Breast epithelium (tissue), 4 donors: ENCODE measurements at places on chromosomes 7 and 10. TPM values are rescaled to one million over a fixed set of nuclear protein-coding genes. Genes with fewer than 3 reads are reported as not detected.

Gene TMEM139
- total RNA-seq, result 27.4 TPM

Gene ST8SIA6
- total RNA-seq, result 1.3 TPM

Gene DNTT
- not detected for total RNA-seq

Gene SLC29A3
- total RNA-seq, result 6.2 TPM

Gene CPEB3
- total RNA-seq, result 12.1 TPM

Gene PRXL2A
- 88.4 TPM for total RNA-seq

Gene SPDYE5
- total RNA-seq, result not detected

Gene SRRM3
- total RNA-seq, result 3.4 TPM

Gene PIP
- 140 TPM for total RNA-seq

Gene NPTX2
- 3.2 TPM for total RNA-seq

Gene PI4K2A
- total RNA-seq, result 18.0 TPM

Gene MAGI2
- total RNA-seq, result 9.8 TPM

Gene C10orf62
- 0.32 TPM for total RNA-seq

Gene EVX1
- total RNA-seq, result not detected

Gene ARHGAP19
- 34.4 TPM for total RNA-seq

Gene PARD3
- 60.6 TPM for total RNA-seq

Gene TCAF2
- 4.6 TPM for total RNA-seq

Gene SHOC2
- total RNA-seq, result 65.9 TPM

Gene SDK1
- total RNA-seq, result 3.7 TPM

Gene BTAF1
- total RNA-seq, result 105 TPM

Gene SPAM1
- total RNA-seq, result not detected

Gene UBE2H
- 81.8 TPM for total RNA-seq

Gene TRPV5
- 0.15 TPM for total RNA-seq

Gene DNAJC30
- 4.6 TPM for total RNA-seq

Gene SYT15B
- total RNA-seq, result 2.0 TPM

Gene MMD2
- not detected for total RNA-seq

Gene RNF133
- total RNA-seq, result 5.6 TPM
